ENCODE measurements at places on chromosomes 2 and 18. TPM values are rescaled to one million over a fixed set of nuclear protein-coding genes. Genes with fewer than 3 reads are reported as not detected.

Gene HTR2B
- total RNA-seq, result 0.12 TPM

Gene LAMA1
- total RNA-seq, result 13.4 TPM

Gene TCF23
- total RNA-seq, result not detected

Gene RESP18
- not detected for total RNA-seq

Gene COPS7B
- total RNA-seq, result 28.1 TPM

- DNase-seq, result peak; percentile 10
Measured at GRCh38 chr2:239536186-239536585, 135.4 kb upstream of the HDAC4 start.

GRCh38 chr2:106537791-106538191 is 50.6 kb downstream of the CD8B2 start:
- DNase-seq, result no peak

GRCh38 chr2:41907771-41908207 is 140.0 kb upstream of the PKDCC start:
- DNase-seq, result no peak

- no peak for DNase-seq
Measured at GRCh38 chr2:170869461-170869860, 52.8 kb downstream of the GAD1 start.

All from left colon (tissue), 2 donors.